Activated CD4-positive, CD25-positive, alpha-beta regulatory T cell (primary cell): ENCODE measurements at places on chromosomes 6 and 20.
A peak's percentile ranks its signal among the peaks of the same experiment; 100 is the strongest.

GRCh38 chr6:4928426-4928825 lies 75.4 kb downstream of the RPP40 start:
- DNase-seq, result no peak

DNA sequence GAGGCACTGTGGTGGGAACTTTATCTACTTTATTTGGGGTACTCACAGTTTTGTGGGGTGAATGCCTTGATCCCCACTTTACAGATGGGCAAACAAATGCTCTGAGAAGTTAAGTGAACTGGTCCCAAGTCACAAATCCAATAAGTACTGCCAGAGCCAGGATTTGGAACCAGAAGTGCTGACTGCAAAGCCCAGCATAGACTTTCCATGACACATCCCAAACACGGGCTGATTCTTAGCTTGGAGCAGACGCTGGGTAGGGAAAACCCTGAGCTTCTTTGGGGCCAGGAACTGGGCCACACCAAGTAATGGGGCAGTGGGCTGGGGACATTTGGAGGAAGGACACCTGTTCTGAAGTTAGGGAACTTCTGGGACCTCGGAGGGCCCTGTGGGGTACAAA lies 20.3 kb downstream of the RIN2 start:
- no peak for DNase-seq

DNA sequence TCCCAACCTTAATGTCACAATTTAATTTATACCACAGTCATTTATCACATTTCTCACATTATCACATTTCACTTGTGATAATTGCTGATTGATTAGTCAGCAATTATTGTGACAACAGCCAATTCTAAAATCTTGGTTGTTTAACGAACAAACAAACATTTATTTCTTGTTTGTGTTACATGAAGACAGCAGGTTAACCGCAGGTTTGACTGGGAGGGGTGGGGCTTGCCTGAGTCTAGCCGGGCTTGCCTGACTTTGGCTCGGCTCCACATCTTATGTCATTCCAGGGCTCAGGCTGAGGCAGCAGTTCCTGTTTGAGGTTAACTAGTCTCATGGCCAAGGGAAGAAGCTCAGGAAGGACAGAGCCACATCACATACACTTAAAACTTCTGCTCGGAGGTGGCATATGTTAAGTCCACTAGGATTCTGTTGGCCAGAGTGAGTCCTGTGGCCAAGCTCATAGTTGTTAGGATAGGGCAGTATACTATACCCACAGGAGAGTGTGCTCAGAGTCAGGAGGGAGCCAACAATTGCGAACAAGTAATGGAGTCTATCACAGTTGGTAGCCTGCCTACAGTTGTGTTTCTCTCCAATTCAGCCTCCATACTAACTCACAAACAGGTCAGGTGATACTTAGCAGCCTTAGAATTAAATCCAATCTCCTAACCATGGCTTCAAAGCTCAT lies 90.0 kb upstream of the IFNGR1 start:
- DNase-seq, result no peak

DNA sequence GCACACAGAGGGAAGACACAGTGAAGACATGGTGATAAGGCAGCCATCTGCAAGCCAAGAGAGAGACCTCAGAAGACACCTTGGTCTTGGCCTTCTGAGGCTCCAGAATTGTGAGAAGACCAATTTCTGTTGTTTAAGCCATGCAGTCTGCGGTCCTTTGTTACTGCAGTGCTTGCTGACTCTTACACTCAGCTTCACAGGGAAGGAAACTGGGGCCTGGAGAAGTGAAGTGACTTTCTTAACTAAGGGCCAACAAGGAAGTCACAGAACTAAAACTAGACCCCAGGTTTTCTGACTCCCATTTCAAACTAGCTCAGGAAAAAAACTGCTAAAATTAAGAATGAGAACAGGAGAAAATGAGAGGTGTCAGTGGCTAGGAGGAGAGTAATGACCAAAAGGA lies 74.3 kb downstream of the TNFRSF21 start:
- no peak for DNase-seq

DNA sequence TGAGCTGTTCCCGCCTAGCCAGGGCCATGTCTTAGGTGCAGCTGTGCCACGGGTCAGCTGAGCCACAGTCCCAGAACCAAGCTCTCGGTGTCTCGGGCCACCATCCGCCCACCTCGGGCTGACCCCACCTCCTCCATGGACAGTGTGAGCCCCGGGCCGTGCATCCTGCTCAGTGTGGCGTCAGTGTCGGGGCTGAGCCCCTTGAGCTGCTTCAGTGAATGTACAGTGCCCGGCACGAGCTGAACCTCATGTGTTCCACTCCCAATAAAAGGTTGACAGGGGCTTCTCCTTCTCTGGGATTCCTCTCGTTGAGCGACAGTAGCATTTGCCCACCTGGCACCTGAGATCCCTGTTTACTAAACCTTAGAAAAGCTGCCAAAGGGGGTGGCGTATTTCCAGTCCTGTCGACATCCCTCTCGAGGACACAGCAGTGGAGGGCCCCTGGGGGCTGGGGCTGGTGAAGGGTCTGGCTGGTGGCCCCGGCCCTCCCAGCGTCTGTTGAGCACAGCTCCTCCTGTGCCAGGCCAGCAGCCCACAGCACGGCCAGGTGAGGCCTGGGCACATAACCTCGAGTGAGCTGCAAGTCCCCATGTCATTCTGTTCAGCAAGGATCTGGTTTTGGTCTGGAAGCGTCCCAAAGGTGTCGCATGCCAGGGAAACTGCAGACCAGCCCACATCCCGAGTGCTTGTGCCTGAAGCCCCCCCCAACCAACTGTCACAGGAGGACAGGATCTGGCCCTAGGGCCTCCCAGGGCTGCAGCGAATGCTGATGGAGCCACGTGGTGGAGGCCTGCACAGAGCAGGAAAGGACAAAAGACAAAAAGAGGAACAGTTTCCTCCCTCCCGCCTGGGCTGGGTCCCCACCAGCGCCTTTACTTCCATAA lies 21.2 kb upstream of the PYGB start:
- no peak for DNase-seq

DNA sequence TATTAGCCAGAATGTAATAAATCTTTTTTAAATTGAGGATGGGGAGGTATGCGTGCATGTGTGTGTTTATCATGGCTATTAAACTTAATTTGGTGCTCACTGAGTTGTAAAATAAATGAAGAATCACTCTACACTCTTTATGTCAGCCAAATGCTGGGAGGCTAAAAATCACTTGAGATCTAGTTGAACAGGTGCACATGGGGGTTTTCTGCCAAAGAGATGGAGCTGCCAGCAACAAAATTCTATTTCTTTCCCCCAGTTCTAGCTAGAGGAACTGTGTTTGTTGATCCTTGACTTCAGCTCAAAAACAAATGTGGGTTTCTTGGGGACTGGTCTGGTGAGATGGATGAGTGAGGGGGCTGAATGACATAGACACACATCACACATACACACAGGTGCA lies 183.3 kb upstream of the BTBD3 start:
- DNase-seq, result no peak

GRCh38 chr6:113500221-113500620 lies 356.9 kb upstream of the MARCKS start:
- DNase-seq, result no peak

GRCh38 chr20:49811825-49812506 lies 662 bp upstream of the SLC9A8 start:
- no peak for DNase-seq

GRCh38 chr6:167698540-167698939 lies 128.2 kb upstream of the AFDN start:
- DNase-seq, result no peak

- no peak for DNase-seq
These were observed 110.6 kb upstream of the NHSL1 start for GRCh38 chr6:138609801-138610430.

- DNase-seq, result no peak
These were observed 22.4 kb downstream of the IL17A start for GRCh38 chr6:52208612-52209011.

DNA sequence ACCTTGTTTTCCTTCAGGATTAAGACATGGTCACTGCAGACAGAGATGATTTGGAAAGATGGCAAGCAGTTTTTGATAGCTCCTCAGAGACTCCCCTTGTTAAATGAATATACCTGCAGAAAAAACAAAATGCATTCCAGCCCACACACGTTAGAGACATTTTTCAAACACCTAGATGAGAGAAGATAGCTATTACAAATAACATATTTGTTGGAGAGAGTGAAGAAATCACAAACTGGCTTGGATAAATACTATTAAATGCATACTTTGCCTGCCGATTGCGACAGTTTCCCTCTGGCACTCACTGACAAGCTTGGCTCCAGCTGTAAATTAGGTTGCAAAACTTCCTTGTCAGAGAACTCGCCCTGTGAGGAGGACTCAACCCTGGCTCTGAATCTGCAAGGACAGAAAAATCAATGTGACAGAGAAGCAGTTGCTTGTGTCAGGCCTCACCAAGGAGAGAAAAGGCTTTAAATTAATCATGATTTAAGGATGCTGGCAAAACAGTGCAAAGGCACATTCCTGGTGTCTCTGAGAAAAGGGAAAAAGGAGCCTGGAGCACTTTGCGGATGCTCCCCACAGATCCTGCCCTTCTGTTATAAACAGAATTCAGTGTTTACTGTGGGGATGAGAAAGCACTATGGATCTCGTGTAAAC lies 423.7 kb upstream of the MARCKS start:
- no peak for DNase-seq

DNA sequence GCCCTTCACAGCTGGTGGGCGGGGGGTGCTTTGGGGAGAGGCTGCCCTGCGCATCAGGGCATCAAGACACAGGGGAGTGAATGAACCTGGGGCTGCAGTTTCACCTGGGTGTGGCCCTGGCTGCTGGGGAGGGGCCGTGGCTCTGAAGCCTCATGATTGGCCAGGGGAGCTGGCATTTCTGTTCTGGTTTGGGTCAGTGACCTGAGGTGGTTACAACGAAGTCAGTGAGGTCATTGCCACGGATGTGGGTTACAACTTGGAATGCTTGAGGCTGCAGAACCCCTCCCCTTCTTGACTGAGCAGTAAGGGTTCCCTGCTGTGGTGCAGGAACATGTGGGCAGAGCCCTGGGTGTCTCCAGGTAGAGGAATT lies 3.0 kb downstream of the TCEA2 start:
- DNase-seq, result no peak

- no peak for DNase-seq
These were observed 290.3 kb upstream of the STXBP5 start for GRCh38 chr6:146913842-146914488.

DNA sequence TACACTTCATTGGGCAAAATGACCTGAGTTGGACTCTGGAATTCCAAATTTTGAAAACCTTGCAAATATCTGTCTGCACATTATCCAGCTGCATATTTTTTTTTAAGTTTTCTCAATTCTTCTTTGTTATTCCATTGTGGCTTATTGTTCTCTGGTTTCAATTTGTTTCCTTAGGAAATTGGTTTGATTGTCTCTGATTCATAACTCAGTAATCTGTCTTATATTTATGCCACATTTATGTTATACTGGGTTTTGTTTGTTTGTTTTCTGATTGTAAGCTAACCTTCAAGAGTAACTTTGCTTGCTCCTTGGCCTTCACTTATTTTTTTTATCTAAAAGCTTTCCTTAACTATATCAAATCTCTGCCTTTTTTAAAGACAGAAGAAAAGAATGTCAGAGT lies 193.3 kb upstream of the PLCB4 start:
- no peak for DNase-seq

DNA sequence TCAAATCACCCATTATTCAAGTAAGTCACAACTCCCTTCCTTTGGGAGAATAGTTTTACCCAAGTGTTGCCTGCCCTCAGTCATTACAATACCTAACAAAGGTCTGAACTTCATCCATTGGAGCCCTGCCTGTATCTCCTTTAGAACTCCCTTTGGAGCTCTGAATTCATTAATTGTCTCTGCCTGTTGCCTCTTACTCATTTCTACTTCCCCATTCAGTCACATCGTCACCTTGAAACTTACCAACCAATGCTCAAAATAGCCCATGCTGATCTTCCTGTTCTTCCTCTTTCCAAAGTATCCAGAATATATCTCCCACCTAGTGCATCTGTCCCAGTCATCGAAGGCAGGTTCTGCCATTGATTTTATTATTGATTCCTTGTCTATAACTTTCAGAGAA lies 120.7 kb upstream of the ADGRF1 start:
- no peak for DNase-seq

- DNase-seq, result no peak
These were observed 691.7 kb downstream of the GRIK2 start for GRCh38 chr6:102085257-102085656.

DNA sequence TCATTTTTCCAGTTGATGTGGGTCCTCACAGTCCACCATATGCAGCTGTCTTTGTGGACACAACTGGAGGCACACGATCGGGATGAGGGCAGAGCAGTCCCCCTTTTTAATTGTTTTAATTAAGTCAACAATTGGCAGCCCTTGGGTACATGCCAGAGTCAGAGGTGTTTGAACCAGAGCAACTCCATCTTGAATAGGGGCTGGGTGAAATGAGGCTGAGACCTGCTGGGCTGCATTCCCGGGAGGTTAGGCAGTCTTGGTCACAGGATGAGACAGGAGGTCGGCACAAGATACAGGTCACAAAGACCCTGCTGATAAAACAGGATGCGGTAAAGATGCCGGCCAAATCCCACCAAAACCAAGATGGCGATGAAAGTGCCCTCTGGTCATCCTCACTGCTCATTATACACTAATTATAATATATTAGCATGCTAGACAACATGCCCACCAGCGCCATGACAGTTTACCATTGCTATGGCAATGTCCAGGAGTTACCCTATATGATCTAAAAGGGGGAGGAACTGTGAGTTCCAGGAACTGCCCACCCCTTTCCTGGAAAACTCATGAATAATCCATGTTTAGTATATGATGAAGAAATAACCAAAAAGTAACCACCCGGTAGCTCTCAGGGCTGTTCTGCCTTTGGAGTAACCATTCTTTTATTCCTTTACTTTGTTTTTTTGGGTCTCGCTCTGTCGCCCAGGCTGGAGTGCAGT lies 31.8 kb upstream of the BLCAP start:
- no peak for DNase-seq

DNA sequence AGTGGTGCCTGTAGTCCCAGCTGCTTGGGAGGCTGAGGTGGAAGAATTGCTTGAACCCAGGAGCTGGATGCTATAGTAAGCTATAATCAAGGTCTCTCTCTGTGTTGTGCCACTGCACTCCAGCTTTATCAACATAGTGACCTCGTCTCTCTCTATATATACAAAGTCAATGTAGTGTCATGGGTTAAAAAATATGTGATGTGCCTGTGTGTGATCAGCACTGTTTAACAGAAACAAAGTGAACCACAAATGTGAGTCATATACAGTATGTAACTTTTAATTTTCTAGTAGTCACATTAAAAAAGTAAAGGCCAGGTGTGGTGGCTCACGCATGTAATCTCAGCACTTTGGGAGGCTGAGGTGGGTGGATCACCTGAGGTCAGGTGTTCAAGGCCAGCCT lies 85.3 kb upstream of the RNF24 start:
- no peak for DNase-seq

- DNase-seq, result peak; percentile 6
These were observed 252.8 kb downstream of the CDH26 start for GRCh38 chr20:60210779-60211617.

- no peak for DNase-seq
These were observed 155.1 kb upstream of the SOX4 start for GRCh38 chr6:21438237-21438985.
